ENCODE measurements at places on chromosomes 13 and 19.

DNA sequence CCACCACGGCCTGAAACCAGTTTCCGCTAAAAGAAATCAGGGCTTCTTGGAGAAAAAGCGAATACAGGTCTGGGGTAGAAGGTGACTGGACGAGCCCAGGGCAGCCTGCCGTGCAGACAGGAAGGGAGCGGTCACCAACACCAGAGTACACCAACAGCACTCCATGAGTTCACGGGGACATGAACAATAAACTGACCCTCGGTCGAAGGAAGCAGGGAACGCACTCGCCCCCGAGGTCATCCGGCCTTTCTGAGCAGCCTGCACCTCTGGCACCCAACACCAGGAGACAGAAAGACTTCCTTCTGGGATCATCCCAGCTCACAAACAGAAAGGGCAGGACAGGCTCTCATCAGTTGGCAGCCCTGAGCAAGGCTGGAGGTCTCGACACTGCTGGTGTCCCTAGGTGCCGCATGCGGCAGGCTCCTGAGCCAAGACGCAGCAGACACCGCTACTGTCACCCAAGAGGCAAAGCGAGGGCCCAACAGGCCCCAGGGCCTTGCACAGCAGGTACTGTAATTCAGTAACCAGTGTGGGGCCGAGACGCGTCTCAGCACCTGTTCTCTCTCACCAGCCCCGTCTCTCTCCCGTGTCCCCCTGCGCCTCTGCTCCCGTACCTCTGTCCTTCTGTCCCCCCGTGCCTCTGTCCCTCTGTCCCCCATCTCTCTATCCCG is 18.0 kb downstream of the DCUN1D2 start:
- no peak for DNase-seq

DNA sequence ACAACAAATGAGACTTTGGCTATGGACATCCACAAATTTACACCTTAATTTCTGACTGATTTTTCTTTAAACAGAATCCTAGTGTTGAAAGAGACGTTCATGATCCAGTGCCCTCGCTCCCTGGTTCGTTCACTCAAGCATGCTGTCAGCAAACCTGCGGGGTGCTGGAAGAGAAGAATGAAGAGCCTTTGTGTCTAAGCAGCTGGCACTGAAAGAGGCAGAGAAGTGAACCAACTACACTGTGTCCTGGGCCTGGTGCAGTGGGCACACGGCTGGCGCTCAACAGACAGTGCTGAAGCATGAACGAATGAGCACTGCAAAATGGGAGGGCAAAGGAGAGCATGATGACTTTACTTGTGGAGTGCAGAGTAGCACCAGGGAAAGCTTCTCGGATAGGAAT is 46.8 kb downstream of the MIPEP start:
- no peak for DNase-seq

DNA sequence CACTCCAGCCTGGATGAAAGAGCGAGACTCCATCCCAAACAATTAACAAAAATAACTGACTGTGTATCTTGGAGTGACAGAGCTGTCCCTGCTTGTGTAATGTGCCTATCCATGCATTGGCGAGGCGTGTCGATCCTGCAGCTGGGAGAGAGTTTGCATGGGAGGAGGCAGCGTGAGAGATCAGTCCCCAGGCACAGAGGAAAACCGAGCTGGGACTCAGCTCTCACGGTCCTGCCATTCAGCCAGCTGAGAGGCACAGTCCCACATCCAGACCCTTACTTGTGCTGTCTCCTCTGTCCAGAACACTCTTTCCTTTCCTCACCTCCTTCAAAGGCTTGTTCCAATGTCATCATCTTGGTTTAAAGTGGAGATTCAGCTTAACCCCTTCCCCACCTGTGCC is 11.9 kb upstream of the SULT2B1 start:
- DNase-seq, result no peak

- DNase-seq, result no peak
These were observed 14.0 kb upstream of the GPR4 start for GRCh38 chr19:45615795-45616703.

GRCh38 chr13:79812070-79812850 is 331.3 kb downstream of the NDFIP2 start:
- DNase-seq, result no peak

- no peak for DNase-seq
These were observed 36.4 kb downstream of the RNF6 start for GRCh38 chr13:26185720-26186117.

DNA sequence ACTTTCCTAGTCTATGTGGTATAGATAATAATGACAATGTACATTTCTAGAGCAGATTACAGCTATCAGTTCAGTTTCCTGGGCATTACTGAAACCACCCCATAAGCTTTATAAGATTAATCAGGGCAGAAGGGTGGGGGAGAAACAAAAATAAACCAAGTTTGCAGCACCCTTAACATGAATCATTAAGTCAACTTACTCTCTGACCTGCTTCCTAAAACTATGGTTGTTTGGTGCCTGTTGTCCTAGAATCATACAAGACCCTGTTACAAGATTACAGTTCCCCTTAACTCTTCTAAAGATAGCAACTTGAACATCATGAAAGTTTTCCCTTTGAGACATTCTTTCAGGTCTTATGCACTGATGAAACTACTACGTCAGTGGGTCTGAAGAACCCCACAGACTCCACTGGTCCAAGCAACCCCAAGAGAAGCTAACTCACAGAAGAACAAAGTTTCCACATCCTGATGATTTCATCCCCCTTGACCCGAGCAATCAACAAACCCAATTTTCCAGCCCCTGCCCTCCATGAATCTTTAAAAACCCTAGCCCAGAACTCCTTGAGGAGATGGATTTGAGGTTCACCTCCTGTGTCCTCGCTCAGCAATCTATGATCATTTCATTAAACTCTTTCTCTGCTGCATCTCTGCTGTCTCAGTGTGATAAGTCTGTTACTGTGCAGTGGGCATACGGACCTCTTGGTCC is 336.5 kb downstream of the FOXO1 start:
- DNase-seq, result no peak

DNA sequence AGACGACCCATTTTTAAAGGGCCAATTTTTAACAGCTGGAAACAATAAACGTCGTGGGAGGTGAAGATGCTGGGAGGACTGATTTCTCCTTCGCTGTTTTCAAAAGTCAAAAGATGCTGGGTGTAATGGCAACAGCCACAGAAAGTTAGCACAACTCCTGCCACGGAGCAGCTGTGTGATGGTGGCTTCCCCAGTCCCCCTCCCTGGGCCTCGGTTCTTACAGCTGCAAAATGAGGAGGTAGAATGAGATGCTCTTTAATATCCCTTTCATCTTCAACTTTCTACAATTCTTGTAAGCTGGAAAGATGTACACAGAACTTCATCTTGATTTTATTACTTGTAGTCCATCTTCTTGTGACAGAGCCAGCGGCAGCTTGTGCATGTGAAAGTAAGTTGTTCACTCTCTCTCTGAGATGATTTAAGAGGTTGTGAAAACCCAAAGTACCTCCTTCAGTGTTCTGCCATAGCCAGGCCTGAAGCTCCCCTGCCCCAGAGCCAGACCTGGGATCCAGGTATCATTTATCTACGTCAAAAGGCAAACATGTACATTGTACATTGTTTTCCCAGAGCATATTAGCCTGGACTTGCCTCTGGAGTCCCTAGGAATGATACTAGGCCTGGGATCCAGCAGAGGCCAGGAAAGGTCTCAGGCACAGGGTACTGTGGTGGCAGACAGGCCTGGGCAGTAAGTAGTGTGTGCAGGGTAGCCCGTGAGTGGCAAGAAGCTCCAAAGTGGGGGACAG is 3.4 kb upstream of the UBE2L5 start:
- no peak for DNase-seq

DNA sequence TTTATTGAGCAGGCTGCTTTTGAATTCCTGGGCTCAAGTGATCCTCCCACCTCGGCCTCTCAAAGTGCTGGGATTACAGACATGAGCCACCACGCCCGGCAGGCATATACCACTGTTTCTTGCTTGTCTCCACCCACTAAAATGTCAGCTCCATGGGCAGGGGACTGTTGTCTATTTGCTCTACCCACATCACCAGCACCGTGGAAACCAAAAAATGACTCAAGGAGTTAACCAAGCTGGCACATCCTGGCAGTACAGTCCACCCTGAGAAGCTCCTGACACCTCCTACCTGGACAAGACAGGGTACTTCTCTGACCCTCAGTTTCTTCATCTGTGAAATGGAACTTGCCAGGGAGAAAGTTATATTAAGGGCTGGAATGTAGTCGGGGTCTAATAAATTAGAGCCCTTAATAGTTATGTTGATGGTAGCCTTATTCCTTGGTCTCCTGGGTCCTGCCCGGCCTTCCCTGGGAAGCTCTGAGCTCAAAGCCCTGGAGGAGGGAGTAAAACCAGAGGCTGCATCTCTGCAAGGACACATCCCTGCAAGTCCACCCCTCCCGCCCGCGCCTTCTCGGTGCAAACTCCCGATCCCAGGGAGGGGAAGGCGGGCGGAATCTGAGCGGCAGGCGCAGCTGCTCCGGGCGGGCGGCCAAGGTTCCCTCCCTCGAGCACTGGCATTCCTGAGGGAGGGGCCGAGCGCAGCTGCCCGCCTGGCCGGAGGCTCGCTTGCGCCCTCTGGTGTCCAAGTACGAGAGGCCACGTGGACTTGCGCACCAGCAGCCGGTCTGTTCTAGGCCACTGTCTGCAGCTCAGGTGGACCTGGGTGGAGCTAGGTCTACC is 14.1 kb downstream of the RDH8 start:
- DNase-seq, result peak; percentile 50

GRCh38 chr13:109243311-109243951 is 543.0 kb downstream of the IRS2 start:
- peak; percentile 71 for DNase-seq

DNA sequence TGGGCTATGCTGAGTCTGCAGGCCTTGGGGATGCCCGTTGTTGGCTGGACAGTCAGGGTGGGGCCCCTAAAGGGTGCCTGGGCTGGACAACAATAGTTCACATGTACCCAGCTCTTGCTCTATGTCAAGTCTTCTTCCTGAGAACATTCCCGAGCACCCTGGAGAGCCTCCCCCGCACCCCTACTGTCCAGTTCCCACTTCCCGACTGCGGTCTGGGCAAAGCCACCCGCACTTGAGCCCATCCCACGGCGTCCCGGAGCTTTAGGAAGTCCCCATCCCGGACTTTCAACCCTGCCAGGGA is 1.1 kb upstream of the MPND start:
- no peak for DNase-seq

- DNase-seq, result peak; percentile 63
These were observed 138.2 kb downstream of the SLC7A1 start for GRCh38 chr13:29457299-29457698.

- no peak for DNase-seq
These were observed 25.0 kb upstream of the SMAD9 start for GRCh38 chr13:36945078-36945477.

DNA sequence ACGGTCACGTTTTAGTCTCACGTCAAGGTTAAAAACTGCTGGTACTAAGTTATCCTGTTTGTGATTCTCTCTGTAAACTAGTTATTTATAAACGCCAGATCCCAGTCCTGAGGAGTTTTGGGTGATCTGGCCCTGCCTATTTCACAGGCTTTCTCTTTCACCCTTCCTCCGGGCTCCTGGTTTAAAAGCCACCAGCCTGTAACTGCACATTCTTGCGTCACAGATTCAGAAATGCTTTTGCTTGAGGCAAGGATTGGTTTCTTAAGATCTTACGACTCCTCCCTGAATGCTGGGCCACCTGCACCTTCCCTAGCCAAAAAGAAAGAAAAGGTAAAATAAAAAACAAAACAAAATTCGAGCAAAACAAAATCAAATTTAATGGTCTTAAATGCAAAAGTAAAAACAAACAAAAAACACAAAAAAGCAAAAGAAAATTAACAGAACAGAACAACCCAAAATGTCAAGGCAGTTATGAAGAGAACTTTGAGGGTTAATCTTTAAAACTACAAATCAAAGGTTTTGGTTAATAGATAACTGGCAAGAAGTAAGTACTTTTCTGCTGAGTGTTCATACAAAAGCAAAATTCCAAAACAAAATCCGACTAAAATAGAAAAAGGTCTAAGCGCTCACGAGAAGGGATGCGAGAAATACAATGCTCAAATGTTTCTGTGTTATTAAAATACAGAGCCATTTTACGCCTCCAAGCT is 18.6 kb upstream of the TIMM44 start:
- no peak for DNase-seq

GRCh38 chr19:39818626-39819097 is 15.3 kb downstream of the DYRK1B start:
- no peak for DNase-seq

GRCh38 chr13:82477436-82477835 is 1404.8 kb downstream of the SLITRK1 start:
- no peak for DNase-seq

- no peak for DNase-seq
These were observed 16.7 kb upstream of the FCGBP start for GRCh38 chr19:39951065-39951650.

DNA sequence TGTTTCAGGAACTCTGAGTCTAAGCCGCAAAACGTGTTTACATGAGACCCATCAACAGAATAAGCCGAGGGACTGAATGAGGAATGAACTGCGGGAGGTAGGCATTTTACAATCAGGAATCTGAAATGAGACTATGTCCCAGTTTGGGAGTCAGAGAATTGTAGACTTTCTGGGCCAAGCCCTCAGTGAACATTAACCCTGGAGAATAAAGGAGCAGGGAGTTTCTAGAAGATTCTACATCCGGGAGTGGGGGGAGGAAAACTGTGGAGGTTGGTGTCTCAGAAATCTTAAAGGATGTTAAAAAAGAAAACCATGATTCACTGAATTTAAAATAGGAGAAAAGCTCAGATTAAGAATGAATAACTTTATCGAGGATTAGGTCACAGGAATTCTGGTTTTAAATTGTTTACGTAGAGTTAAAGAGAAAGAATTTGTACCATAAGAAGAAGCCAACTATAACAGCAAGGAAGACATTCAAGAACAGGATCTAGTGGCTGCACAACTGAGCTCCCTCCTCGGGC is 18.5 kb downstream of the RFX2 start:
- no peak for DNase-seq

- DNase-seq, result no peak
These were observed 48.1 kb downstream of the SCEL start for GRCh38 chr13:77583581-77583980.

- DNase-seq, result no peak
These were observed 630.0 kb upstream of the MIR17HG start for GRCh38 chr13:90717451-90717936.

DNA sequence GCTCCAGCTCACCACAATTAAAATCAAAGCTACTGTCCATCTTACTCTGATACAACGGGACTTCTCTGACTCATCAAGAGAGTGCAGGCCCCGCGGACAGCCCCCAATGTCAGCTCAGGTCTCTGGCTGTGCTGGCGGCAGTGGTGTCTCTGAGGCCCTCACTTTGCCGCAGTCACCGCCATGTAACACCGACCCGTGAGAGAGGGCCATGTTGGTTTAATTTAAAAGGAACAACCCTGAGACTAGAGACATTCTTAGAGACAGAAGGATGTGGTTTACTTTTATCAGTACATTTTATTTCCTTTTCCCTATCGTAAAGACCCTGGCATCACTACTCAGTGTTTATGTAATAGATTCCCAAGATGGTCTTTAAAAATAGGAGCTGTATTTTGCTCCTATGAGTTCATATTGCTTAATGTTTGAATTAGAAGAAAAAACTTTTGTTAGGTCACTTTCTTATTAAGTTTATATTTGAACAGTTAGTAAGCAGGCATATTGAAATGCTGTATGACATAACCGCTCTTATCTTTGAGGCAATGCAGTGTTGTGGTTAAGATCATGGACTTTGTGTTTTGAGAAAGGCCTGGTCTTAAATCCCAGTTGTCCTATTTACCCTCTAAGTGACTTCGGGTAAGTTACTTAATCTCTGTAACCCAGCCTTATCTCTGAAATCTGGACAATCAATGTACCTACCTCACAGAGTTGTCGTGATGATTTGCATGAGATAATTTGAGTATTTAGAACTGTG is 23.4 kb downstream of the DGKH start:
- DNase-seq, result no peak

Data from AG04449 (cell line).